ENCODE measurements at places on chromosomes 11 and 22.

- DNase-seq, result no peak
Observed at GRCh38 chr11:120704256-120704750, 192.8 kb downstream of the GRIK4 start.

DNA sequence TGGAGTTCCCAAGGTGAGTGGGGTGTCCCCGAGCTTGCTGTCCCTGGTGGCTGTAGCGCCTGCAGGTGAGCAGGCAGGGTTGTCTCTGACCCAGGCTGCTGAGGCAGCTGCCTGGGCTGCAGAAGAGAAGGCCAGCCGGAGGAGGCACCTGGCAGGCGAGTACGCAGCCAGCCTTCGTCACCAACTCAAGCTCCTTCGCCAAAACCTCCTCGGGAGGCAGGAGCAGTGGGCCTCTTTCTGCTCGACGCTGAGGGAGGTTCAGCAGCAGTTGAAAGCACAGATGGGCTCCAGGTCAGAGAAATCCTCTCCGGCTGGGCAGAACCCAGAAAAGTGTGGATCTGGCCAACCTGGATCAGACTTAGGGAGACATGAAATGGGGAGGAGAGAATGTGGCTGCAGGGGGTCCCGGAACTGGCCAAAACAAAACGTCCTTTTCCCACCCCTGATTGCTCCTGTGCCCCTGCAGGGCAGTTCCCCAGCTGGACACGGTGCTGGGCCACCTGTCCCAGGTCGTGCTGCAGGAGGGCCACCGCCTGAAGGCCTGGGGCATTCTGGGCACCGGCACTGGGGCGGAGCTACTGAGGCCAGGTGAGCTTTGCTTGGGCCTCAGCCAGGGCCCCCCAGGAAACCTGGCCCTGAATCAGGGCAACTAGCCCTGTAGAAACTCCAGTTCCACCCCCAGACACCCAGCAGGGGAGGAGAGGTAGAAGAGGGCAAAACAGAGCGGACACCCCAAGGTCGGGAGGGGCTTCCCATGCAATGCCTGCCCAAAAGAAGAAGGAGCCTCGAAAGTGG is 56.7 kb downstream of the BTG4 start:
- DNase-seq, result no peak

DNA sequence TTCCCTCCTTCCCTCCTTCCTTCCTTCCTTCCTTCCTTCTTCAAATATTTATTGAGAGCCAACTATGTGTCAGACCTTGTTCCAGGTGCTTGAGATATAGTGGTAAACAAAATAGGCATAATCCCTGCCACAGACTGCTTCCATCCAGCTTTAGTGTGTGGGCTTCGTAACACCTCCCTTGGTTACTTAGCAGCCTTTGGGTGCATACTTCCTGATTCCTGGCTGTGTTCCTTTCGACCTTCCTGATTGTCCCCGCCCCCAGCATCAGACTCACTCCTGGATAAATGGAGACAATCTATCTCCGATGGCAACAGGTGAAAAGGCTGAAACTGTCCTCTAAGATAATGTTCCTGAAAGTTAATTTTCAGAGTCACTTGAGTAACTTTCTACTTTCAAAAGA is 13.5 kb downstream of the CCDC81 start:
- DNase-seq, result no peak

DNA sequence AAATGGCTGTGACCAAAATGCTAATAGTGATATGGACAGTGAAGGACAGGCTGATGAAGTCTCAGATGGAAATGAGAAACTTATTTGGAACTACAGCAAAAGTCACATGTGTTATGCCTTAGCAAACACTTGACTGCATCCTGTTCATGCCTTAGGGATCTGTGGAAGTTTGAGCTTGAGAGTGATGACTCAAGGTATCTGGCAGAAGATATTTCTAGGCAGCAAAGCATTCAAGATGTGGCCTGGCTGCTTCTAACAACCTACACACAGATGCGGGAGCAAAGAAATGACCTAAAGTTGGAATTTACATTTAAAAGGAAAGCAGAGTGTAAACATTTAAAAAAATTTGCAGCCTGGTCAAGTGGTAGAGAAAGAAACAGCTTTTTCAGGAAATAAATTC is 28.1 kb upstream of the CD81 start:
- no peak for DNase-seq

- DNase-seq, result no peak
Observed at GRCh38 chr22:28006271-28006670, 87.2 kb upstream of the PITPNB start.

GRCh38 chr11:72736452-72737069 is 15.6 kb downstream of the ARAP1 start:
- peak; percentile 95 for DNase-seq

GRCh38 chr22:34414467-34415440 is 494.5 kb upstream of the LARGE1 start:
- DNase-seq, result peak; percentile 6

GRCh38 chr22:30087611-30088010 is 7.3 kb downstream of the HORMAD2 start:
- no peak for DNase-seq

DNA sequence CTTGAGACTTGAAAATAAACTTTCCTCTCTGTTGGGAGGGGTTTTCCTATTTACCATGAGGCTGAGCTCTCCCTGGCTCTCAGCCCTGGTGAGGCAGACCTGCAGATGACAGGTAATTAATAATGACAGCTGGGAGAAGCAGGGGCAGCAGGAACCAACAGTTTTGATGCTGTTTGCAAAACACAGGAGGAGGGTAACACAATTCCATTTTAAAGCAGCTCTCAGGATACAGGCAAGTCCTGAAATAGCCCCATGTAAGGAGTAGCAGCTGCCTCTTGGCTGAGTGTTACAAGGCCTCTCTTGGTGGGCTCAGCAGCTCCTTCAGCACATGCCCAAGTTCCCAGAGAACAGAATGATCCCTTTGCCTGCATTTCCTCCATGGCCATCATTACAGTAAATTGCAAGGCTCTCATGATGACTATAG is 13.3 kb downstream of the PARVA start:
- DNase-seq, result no peak

GRCh38 chr11:124832571-124832970 is 32.4 kb upstream of the MSANTD2 start:
- no peak for DNase-seq

DNA sequence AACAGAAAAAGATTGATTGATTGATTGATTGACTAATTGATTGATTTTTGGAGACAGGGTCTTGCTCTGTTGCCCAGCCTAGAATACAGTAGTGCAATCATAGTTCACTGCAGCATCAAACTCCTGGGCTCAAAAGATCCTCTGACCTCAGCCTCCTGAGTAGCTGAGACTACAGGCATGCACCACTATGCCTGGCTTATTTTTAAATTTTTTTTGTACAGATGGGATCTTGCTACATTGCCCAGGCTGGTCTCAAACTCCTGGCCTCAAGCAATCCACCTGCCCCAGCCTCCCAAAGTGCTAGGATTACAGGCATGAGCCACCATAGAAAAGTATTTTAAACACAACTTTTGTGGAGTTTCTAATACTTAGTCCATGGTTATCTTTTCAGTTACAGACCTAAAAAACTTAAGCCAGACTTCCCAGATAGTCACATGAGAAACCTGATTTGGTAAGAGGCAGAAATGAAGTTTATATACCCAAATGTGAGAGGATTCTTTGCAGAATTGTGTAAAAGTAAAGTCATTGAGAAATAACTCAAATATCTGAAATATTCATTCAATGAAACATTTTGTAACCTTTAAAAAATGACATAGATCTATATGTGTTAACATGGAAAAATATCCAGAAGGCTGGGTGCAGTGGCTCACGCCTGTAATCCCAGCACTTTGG is 186.5 kb downstream of the SWAP70 start:
- DNase-seq, result peak; percentile 20

GRCh38 chr11:134663506-134664313 is 251.7 kb upstream of the B3GAT1 start:
- no peak for DNase-seq

All from inflammatory macrophage (primary cell).